Suprapubic skin (tissue), 4 donors: ENCODE measurements at places on chromosomes 12 and 14.
A peak's percentile ranks its signal among the peaks of the same experiment; 100 is the strongest.

- no peak for DNase-seq
Measured at GRCh38 chr12:109291521-109292341, 17.4 kb downstream of the FOXN4 start.

DNA sequence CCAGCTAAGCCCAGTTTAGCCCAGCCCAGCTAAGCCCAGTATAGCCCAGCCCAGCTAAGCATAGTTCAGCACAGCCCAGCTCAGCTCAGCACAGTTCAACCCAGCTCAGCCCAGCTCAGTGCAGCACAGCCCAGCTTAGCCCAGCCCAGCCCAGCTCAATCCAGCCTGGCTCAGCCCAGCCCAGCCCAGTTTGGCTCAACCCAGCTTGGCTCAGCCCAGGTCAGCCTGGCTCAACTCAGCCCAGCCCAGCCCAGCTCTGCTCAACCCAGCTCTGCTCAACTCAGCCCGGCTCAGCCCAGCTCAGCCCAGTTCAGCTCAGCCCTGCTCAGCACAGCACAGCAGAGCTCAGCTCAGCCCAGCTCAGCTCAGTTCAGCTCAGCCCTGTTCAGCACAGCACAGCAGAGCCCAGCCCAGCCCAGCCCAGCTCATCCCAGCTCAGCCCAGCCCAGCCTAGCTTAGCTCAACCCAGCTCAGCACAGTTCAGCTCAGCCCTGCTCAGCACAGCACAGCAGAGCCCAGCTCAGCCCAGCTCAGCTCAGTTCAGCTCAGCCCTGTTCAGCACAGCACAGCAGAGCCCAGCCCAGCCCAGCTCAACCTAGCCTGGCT is 330.9 kb downstream of the TMEM121 start:
- DNase-seq: peak; percentile 50

GRCh38 chr14:78399316-78399889 is 229.2 kb downstream of the NRXN3 start:
- DNase-seq: no peak

- no peak for DNase-seq
Measured at GRCh38 chr14:75499084-75499875, 23.0 kb upstream of the BATF start.

- no peak for DNase-seq
Measured at GRCh38 chr12:110791589-110791988, 48.9 kb upstream of the PPP1CC start.

- no peak for DNase-seq
Measured at GRCh38 chr14:32078023-32078857, 1.1 kb downstream of the ARHGAP5 start.

DNA sequence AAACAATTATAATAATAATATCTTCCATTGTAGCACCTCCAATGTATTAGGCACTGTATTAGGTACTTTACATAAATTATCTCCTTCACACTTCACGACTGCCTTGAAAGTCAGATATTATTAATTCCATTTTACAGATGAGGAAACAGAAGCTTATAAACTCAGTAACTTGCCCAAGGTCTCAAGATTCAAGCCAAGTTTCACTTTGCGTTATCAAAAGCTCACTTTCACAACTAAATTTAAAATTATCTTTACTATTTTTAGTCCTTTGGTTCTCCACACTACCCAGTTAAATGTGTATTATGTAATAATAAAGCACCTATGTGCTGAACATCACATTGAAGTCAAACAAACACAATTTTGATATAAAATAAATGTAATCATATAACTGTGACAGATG is 55.8 kb downstream of the NUMB start:
- no peak for DNase-seq

DNA sequence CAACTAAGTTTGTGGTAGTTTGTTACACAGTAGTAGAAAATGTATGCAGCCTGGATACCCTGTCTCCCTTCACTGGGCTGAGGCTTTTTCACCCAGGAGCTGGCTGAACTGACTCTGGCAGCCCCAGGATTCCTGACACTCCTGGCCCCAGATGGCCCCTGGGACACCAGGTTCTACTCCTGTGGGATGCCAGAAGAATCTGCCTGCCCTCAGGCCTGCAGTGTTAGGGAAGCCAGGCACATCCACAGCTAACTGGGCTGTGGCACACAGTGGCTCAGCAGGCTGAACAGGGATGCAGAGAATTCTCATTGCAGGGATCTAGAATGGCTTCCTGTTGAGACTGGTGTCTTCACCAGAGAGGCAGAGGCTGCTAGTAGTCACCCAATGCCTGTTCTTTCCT is 8.5 kb downstream of the IFI27 start:
- peak; percentile 24 for DNase-seq

- no peak for DNase-seq
Measured at GRCh38 chr12:13002301-13003097, 2.4 kb upstream of the HEBP1 start.

DNA sequence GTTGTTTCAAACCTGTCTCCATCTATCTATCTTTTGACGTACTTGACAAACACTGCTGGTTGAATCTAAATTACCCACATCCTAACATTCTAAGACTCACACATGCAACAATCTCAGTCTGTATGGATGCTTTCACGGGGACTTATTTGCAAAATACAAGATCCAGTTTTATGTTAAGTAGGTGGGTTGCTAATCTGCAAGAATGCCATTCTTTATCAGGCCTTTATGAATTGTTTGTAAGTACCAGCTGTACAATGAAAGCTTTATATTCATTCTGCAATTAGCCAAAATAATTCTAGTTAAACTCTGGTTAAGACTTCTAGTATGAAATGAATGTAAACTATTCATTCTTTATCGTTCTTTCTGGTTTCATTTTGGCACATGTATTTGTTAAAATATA is 135.1 kb downstream of the NAV3 start:
- no peak for DNase-seq
